ENCODE measurements at places on chromosomes 5 and 9. TPM values are rescaled to one million over a fixed set of nuclear protein-coding genes. Genes with fewer than 3 reads are reported as not detected.

Gene PCDHGB5
- total RNA-seq = 9.1 TPM

Gene PCDH1
- 55.7 TPM for total RNA-seq

DNA sequence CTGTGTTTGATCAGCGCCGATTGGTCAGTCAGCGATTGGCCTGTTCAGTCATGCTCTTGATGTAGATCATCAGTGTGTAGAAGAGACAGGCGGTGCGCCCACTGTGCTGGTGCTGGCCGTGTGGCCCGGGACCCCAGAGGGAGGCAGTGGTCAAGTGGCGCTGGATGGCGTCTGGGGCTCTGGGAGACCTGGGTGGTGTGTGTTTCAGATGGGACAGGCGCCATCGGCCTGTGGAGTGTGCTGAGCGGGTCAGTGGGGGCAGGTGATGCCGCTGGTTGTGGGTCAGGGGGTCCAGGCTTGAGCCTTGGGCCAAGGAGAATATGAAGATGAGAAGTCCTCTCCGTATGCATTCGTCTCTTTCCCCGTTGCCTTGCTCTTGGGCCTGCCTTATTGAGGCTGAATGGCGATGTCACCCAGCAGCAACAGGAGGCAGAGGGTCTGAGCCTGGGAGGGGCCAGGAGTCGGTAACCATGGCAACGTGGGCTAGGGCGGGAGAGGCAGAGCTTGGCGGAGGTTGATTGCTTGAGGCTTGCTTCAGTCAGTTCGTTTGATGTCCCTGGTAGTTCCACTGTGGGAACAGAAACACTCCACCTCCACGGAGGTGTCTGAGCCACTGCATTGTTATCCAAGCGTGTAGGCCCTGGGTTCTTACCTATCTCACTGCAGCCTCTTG lies 117.8 kb upstream of the CACNA1B start:
- no peak for DNase-seq

DNA sequence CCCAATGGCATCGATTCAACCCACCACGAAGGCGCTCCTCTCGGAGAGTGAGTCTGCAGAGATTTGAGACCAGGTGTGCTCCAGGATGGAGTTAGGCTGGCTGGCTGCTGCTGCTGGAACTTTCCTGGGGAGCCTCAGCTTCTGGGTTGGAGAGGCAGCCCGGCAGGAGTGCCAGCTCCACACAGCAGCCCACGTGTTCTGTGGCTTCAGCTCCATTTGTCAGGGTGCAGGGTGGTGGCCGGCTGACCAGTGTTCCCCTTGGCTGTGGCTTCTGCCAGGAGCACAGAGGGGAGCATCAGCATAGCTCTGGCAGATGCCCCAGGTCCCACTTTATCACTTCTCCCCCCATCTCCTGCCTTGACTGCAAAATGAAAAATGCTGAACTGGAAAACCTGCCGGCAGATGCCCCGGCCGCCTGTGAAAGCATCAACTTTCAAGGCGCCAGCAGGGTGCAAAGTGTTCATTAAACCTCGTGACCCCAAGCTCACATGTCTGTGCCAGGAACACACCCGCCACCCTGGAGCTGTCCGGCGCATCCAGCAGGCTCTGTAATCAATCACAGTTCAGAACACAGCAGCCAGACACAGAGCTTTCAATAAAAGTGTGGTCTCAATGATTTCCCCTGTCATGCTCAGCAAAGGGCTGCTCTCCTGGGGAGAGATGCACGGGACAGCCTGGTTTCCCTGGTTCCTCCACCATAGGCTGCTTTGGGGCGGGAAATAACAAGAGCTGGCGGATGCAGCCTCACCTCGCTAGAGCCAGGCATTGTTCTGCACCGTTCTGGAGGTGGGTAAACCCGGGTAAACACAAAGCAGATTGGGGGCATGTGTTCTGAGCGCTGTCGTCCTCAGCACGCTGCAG lies 53.2 kb downstream of the TRIP13 start:
- no peak for DNase-seq

Gene DBH
- total RNA-seq = not detected

GRCh38 chr5:38845526-38846378 lies at the start of gene OSMR:
TSS of gene OSMR (plus strand) at chr5:38846012. CDS start at chr5:38869045, 23,033 bp downstream.
- peak; percentile 93 for DNase-seq

Gene ISL1
- 0.15 TPM for total RNA-seq

- DNase-seq = peak; percentile 50
These were observed 6.9 kb upstream of the OTP start for GRCh38 chr5:77645158-77645994.

DNA sequence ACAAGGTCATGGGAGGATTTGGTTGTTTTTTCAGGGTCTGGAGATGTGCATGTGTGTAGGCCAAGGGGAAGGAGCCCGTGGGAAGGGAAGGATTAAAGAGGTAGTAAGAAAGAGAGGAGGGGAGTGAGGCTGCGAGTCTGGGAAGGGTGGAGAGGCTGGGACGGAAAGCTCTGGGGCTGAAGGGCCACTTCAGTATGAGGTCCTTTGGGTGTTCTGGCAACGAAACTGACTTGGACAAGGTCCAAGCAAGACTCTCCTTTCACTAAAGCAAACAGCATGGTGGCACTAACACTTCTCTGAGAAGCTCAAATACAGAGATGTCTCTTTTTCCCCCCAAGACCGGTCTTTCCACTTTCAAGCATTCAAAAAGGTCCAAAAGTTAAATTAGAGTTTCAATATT lies 394.5 kb downstream of the ARHGEF28 start:
- peak; percentile 51 for DNase-seq

Gene PAEP
- total RNA-seq = not detected

DNA sequence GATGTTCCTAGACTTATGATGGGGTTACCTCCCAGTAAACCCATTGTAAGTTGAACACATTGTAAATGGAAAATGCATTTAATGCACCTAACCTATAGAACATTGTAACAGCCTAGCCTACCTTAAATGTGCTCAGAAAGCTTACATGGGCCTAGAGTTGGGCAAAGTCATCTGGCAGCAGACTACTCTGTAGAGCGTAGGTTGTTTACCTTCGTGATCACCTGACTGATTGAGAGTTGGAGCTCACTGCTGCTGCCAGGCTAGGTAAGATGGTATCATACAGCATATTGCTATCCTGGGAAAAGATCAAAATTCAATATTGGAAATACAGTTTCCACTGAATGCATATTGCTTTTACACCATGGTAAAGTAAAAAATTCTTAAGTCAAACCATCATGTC lies 95.4 kb downstream of the HTR4 start:
- DNase-seq = no peak

- DNase-seq = no peak
These were observed 627.4 kb downstream of the TLR4 start for GRCh38 chr9:118331622-118332045.

Gene PCDHGA7
- 1.9 TPM for total RNA-seq

DNA sequence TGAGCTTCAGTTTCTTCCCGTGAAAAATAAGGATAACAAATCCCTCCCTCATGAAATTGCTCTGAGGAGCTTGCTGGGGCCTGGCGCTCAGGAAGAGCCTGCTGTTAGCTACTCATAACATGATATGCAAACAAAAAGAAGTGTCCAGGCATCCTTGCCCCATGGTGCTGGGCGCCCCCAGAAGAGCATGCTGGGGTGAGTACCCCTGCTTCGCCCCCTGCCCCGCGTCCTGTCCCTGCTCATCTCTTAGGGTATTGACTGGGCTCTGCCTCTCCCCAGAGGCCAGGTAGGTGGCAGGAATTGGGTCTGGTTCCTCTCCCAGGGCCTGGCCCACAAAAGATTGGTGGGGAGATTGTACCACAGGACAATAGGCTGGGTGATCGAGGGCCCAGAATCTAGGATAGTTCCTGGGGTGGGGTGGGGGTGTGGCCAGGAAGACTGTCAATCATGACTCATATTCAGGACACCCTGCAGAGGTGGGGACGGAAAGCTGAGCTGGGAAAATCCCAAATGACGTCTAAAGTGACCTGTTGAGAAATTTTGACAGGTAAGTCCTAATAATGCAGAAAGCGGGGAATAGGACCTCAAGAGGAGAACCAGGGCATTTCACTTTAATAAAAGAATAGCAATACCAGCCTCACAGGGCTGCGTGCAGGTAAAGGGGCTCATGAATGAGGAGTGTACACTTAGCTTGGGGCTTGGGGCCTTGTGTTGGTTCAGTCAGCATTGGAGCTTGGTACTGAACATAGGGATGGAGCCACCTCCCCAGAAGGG lies 8.9 kb downstream of the PITX1 start:
- peak; percentile 14 for DNase-seq

Gene GAPT
- total RNA-seq = 6.5 TPM

DNA sequence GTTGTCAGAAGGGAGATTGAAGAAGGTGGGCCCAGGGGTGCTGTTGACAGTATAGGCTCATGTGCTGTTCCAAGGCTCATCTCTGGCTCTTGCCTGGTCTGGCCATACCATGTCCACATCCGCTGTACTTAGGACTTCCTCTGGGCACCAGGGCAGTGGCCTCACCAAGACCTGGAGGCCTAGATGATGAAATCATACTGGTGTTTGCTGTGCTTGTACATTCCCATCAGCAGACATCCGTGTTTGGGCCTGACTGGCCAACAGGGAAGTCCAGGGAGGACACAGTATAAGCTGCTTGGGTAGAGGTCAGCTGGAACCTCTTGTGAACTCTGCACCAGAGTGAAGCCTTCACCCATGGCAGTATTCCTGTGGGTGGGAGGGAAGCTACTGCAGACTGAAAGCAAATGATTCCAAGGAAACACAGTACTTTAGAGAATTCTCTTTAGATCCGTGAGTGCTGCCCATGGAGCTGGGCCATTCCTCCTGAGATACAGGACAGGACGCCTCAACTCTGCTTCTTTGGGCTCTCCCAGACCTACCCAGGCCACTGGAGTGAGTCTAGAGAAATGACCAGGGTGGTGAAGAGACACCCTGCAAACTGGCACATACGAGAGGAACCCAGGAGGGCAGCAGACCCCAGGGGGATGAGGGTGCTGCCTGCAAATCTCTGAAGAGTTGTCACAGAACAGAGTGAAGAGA lies 22.5 kb downstream of the POLR1E start:
- peak; percentile 56 for DNase-seq

Gene N4BP3
- total RNA-seq = 7.9 TPM

Gene LRRC19
- 0.27 TPM for total RNA-seq

DNA sequence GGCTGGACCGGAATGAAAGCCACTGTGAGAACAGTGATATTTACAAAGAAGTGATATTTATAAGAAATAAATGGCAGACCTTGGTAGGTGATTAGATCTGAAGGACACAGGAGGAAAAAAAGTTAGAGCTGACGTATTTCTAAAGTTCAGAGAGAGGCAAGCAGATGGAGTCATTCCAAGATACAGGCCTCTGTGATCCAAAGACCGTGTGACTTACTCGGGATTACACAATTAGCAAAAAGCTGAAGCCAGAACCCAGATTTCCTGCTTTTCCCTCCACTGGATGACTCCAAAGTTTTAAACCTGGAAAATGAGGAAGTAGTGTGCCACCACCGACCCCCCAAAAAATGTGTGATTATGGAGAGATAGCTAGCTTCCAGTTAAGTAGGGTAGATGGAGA lies 3.1 kb upstream of the DOCK8 start:
- DNase-seq = no peak

Gene RACK1
- total RNA-seq = 1,202 TPM

Gene NOTCH1
- 91.4 TPM for total RNA-seq

GRCh38 chr5:51651476-51651875 lies 268.2 kb downstream of the ISL1 start:
- no peak for DNase-seq

Gene SPINK4
- total RNA-seq = not detected

GRCh38 chr5:4058899-4059298 lies 463.3 kb downstream of the IRX1 start:
- no peak for DNase-seq

GRCh38 chr9:129330711-129331492 lies 152.8 kb upstream of the IER5L start:
- DNase-seq = no peak

- DNase-seq = no peak
These were observed 51.1 kb downstream of the NSUN2 start for GRCh38 chr5:6581559-6582426.

Gene ENTREP1
- total RNA-seq = 30.1 TPM

Gene SLC35A4
- total RNA-seq = 71.8 TPM

DNA sequence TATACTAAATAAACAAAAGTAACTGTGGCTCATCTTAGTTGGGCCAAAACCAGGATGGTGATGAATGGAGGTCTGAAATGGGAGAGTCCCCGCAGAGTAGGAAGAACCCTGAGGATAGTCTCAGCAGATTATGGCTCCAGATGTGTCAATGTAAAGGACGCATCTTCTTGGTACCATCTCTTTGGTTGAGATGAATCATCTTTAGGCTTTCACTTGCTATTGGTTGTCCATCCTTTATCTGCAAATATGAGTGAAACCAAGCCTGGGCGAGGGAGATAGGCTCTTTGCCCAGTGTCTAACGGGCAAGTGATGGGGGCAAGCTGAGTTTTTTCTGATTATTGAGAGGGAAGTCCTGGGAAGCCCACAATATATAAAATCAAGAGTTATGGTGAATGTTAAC lies 19.4 kb upstream of the LCP2 start:
- no peak for DNase-seq

Gene BNC2
- 15.0 TPM for total RNA-seq

GRCh38 chr5:10289991-10290390 lies 17.7 kb downstream of the CMBL start:
- no peak for DNase-seq

DNA sequence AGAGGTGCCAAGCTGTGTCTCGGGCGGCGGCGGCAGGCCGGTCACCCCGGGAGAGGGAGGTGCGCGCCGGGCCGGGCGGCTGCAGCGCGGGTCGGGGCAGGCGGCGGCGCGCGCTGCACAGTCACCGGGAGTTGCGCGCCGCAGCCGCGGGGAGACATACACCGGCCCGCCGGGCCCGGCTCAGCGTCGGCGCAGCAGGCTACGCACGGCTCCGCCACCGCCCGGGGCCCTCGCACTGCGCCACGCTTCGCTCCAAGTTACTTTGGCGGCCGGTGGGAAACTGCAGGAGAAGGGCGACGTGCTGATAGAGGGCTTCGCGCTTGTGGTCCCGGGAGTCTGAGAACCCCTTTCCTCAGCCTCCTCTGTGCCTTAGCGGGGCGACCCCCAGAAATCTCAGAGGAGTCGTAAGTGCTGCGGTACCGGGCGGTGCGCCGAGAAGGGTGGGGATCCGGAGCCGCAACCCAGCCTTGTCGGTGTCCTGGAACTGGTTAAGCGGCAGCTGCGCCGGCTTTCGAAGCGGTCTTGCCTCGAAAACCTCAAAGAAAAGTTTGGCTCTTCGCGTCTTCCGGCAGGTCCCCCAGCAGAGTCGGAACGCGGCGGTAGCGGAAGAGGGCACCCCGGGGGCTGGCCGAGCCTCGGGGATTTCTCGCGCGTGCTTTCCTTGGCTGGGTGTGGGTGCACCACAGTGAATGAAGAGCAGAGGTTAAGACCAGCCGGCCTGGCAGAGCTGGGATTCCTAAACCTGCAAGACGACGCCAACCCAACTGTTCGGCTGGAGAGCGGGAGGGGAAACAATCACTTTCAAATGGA lies at the start of gene EFNA5:
Gene EFNA5 (minus strand): TSS at position 6 of the 810 bp plus-strand sequence.
- DNase-seq = peak; percentile 56

GRCh38 chr5:87432460-87432859 lies 19.7 kb upstream of the CCNH start:
- DNase-seq = no peak

GRCh38 chr5:22850981-22851380 lies 2.2 kb downstream of the CDH12 start:
- DNase-seq = no peak

- no peak for DNase-seq
These were observed 236.8 kb downstream of the ARHGEF28 start for GRCh38 chr5:73862796-73863195.

GRCh38 chr9:121601194-121601593 lies 50.2 kb upstream of the DAB2IP start:
- no peak for DNase-seq

- DNase-seq = no peak
These were observed 46.5 kb upstream of the CEMIP2 start for GRCh38 chr9:71814815-71815214.

Measured in lower lobe of right lung (tissue), 2 donors.